ENCODE measurements at places on chromosomes 2 and 18.

GRCh38 chr2:150389447-150389846, 98.0 kb downstream of the RND3 start:
- DNase-seq: no peak

DNA sequence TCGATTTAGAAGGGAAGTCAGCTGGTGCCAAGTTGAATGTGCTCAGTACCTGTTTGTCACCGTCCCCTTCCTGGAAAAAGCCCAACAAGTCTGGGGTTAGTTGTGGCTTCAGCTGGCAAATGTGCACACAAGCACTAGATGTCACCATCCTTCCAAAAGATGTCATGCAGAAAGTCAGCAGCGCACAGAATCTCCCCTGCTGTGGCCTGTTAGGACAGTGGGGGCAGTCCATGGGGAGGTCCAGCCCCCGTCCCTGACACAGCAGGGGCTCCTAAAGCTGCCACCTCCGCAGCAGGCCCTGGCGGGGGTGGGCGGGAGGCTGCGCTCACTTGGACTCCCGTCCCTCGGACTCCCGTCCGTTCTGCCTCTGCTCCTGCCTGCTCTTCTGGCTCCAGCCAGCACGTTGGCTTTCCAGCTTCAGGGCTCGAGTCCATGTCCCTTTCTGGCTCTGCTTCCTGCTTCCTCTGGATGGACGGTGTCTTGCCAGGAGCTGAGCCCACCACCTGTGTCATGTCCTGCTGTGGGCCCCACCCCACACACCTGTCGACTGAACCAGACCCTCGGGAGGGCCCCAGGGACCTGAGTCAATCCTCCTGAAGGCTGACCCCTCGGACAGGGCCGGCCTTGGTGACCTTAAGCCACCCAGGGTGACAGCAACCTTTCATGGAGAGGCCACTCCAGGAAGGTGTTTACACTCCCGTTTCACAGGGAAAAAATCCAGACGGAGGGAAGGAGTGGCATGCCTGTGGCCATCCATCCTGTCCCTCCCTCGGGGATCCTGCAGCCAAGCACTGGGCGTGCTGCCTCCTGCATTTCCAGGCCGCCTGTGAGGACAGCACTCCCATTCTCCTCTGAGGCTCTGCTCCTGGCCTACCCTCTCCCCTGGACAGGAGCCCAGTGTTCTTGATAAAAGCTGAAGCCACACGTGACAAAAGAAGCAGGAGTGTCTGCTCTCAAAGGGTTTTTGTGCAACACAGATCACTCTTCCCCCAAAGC, 8.5 kb downstream of the RAB17 start:
- peak; percentile 62 for DNase-seq

DNA sequence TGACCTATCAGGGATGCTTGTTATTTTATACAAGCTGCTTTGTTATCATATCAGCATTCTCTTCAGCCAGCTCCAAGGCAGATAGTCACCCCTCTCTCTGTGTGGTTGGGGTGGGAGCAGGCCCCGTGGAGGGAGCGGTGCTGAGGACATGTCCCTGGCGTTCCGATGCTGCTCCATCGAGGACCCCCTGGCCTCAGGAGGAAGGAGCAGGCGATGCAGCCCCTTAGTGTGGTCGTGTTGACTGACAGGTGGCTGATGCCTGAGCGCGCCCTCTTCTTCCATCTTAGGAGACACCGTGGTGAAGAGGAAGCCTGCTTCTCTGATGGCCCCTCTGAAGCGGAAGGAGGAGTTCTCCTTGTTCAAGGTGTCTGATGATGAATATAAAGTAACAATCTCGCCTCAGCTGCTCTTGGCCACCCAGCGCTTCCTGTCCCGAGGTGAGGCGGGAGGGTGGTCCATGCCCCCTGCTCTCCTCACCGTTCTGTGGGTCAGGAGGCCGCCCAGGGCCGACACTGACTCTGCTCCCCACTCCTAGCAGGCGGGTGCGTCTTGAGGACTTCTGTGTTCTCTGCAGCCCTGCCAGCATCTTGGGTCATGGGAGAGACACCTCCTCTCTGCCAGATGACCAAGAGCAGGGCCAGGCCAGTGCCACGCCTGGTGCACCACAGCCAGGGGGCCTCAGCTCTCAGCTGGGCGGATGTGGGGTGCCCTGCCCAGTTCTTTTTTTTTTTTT, 10.6 kb downstream of the CNNM3 start:
- DNase-seq: no peak

GRCh38 chr2:233845301-233846060, 8.9 kb downstream of the HJURP start:
- DNase-seq: no peak

DNA sequence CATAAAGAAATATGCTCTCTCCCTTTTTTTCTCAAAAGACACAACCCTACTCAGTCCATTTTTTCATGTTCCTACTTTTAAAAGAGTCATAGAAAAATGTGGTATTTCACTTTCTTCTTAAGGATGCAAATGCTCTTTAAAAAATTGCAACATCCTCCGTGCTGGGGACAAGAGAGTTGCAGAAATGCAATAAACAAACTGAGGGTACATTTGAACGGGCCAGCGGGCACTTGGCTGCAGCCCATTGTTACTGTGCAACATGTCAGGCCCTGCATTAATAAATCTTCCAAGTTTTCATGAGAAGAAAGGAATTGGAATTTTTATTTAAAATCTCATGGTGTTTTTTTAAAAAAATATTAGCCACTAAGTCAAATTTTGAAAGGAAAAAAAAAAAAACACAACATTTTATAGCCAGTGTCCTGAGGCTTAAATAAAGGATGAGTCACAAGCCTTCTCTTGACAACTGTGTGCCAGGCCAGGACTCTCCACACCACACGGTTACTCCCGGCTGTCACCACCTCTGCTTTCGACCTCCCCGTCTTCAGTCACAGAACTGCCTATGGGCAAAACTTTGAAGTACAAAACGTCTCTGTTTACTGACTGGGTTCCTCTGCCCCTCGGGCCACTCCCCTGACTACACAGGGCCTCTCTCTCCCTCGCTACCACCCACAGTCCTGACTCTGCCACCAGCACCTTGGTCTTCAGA, 57.5 kb upstream of the MFF start:
- no peak for DNase-seq

GRCh38 chr2:224850081-224850480, 133.9 kb upstream of the CCDC195 start:
- DNase-seq: no peak

DNA sequence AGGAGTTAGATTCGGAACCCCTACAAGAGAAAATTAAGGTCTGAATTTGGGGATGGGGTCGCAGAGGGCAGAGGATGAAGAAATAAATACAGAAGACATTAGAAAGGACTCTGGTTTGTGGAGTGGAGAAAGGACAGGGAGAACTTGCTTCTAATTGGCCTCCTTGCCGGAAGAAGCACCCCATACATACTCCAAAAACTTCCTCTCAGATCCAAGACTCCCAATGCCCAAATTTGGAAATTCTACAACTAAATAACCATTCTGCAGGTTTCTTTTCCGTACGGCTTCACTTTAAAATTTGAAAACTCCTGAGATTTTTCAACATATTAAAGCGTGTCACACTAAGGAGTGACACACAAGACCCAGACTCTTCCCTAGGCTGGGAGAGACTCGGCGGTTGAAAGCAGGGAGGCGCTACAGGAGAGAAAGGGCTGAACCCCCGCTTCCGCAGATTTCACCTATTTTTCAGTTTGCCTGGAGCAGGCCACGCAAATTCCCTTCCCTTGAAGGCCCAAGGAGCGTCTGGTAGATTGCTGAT, 478 bp downstream of the CLHC1 start:
- no peak for DNase-seq

DNA sequence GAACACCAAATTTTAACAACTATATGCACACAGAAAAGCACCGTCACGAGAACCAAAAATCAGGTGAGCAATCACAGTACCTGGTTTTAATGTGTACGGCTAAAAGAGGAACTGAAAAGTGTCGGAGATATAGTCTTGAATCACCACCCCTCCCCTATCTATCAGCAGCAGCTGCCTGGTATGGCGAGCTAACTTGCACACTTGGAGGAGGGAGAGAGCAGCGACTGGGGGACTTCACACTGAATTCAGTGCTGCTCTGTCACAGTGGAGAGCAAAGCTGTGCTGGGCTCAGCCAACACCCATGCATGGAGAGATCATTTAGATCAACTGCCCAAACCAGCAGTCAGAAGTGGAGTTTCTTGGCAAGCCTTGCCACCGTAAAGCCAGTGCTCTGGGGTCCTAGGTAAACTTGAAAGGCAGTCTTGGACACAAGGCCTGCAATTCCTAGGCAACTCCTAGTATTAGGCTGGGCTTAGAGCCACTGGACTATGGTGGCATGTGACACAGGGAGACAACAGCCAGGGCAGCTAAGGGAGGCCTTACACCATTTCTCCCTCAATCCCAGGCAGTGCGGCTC, 89.2 kb upstream of the CD226 start:
- DNase-seq: no peak

DNA sequence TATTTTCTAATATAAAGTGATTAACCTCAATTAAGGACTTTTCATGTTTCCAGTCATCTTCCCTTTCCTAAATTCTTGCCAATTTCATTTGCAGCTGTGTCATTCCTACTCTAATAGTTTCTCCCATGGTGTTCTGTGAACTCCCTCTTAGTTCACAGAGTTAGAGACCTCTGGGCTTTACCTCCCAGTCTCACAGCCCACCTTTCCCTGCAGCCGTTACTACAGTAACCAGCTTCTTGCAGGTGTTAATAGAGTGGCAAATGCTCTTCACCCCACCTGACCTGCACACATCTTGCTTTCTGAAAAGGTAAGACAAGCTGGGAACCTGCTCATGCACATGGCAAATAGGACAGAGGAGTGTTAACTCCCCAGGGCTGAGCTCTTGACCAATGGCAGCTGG, 250.1 kb downstream of the FBXO15 start:
- no peak for DNase-seq

GRCh38 chr2:33340280-33340679, 136.2 kb upstream of the RASGRP3 start:
- DNase-seq: no peak

- no peak for DNase-seq
Observed at GRCh38 chr18:50313031-50313607, 25.6 kb upstream of the CXXC1 start.

DNA sequence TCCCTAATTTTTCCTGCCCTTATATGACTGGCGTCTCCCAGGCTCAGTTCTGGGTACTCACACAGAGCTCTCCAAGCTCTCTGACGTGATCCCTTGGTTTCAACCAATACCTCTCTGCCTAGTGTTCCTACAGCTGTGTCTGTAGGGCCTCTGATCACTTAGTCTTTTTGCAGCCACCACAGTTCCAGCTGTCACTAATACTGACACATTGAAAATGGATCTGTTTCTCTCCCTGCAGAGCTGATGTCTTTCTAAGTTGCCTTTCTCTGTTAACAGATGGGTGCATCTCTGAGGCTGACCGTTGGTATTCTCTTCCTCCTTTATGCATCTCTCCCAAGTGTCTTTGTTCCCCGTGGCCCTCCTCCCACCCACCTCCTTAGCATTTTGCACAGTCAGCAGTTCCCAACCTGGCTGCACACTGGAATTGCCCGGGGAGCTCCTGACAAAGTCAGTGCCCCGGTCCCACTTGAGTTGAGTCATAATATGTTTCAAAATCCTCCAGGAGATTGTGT, 62.5 kb downstream of the CERS6 start:
- no peak for DNase-seq

GRCh38 chr2:31176742-31177141, 38.5 kb upstream of the GALNT14 start:
- DNase-seq: no peak

- no peak for DNase-seq
Observed at GRCh38 chr2:67649331-67650261, 252.5 kb downstream of the ETAA1 start.

GRCh38 chr2:216188559-216188850, 79.4 kb downstream of the XRCC5 start:
- no peak for DNase-seq

GRCh38 chr2:101500180-101500579, 25.3 kb upstream of the RFX8 start:
- no peak for DNase-seq

DNA sequence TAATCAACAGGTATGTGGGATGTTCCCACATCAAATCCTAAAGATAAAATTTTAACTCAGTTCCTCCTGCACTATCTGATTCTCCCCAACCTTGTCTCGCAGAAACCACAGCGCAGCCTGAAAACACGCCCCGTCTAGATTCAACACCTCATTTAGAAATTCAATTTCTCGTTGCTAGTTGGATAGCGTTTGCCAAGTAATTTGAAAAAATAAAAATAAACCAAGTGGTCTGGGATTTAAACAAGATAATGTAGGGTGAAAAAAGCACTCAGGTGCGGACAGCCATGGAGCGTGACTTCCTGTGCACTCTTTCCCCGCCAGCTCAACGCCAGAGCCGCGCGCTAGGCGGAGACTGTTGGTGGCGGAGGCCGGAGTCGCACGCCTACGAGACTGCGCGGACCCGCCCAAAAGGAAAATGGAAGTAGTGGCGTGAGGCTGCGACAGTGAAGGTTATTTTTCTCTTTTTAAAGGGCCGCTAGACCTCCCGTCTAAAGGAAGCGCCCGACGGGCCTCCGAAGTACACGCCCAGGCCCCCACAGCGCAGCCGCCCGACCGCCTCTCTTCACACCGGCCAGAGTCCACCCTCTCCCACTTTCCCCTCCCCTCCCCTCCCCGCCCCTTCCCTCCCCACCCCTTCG, 615 bp upstream of the CCNT2 start:
- no peak for DNase-seq

- no peak for DNase-seq
Observed at GRCh38 chr18:10544093-10544748, 18.4 kb downstream of the NAPG start.

DNA sequence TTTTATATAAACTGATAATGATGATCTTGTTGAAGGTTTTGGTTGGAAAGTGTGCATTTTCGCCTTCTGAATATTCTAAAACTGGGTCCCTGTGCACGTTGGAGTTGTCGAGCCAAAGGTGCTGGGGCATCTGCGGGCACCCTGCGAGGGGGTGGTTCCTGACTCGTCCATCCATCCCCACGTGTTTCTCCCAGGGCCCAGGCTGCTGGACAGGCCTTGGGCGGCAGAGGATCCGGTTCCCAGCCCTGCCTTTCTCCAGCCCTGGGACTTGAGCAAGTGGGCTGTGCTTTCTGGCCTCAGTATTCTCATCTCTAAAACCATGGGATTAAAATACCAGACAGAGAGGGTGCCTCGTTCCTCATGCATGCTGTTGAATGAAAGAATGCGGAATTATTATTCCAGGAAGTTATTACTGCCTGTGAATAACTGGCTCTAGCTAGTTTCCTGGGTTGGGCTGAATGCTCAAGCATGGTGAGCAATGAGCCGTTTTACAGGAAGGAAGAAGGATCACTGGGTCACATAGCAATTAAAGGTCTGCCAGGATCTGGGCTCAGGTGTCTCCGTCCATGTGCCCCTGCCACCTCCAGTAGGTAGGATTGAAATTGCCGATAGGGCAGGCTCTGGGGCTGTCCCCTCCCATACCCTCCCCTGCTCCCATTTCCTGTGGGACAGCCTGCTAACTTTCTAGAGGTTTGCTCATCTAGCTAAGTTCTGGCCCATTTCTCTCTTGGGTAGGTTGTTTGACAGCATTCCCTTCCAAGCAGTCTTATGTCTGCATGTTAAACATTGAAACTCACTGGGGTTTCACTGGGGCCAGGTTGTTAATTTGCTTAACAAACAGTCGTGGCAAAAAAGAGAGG, 77.2 kb upstream of the HS6ST1 start:
- DNase-seq: no peak

DNA sequence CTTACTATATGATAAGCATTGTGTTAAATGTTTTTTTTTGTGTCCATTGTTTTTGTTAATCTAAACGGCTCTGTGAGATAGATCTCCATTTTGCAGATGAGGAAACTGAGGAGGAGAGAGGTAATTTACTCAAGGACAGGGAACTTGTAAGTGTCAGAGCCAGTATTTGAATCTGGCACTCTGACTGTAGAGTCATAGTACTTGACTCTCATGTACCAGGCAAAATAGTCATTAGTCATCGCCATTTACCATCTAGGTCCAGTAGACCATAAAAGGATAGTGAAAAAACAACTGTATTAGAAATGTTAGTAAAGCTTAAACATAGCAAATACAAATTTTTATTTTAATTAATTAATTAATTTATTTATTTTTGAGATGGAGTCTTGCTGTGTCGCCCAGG, 4.8 kb downstream of the PSMD14 start:
- DNase-seq: no peak
